ENCODE measurements at places on chromosomes 13 and 19.

GRCh38 chr13:74135326-74136083, 1.3 kb upstream of the KLF12 start:
- H3K27ac ChIP-seq = peak overlapping the region; percentile 99
- peak; percentile 5 for DNase-seq
- H3K4me3 ChIP-seq = peak overlapping the region; percentile 84
- H3K36me3 ChIP-seq = no peaks in the 10 kb centered on the region
- peaks cover 11% of the 10 kb centered on the region for H3K4me1 ChIP-seq
- H3K27me3 ChIP-seq = no peaks in the 10 kb centered on the region

DNA sequence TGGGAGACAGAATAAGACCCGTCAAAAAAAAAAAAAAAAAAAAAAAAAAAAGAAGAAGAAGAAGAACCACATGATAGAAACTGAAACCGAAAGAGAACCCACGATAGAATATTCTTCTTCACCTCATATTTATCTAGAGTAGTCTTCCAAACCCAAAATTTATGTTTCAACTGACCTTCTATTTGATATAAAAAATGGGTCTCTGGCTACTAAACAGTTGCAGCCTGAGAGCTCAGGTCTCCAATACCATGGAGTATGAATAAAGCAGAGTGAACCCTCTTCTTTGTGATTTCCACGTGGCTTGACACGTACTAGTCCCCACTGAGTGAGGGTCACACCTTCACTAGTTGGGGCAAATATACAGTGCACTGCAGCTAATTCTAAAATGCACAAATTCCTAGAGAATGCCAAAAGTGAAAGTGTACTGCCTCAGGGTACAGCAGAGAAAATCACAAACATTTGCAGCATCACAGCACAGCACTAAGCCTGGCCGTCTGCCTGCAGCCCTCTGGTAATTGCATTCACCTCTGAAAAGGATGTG, 30.8 kb upstream of the RFC3 start:
- H3K27me3 ChIP-seq = no peaks in the 10 kb centered on the region
- H3K36me3 ChIP-seq = no peaks in the 10 kb centered on the region
- DNase-seq = no peak
- H3K4me3 ChIP-seq = peak overlapping the region; percentile 64
- no peak overlapping the region for H3K27ac ChIP-seq

DNA sequence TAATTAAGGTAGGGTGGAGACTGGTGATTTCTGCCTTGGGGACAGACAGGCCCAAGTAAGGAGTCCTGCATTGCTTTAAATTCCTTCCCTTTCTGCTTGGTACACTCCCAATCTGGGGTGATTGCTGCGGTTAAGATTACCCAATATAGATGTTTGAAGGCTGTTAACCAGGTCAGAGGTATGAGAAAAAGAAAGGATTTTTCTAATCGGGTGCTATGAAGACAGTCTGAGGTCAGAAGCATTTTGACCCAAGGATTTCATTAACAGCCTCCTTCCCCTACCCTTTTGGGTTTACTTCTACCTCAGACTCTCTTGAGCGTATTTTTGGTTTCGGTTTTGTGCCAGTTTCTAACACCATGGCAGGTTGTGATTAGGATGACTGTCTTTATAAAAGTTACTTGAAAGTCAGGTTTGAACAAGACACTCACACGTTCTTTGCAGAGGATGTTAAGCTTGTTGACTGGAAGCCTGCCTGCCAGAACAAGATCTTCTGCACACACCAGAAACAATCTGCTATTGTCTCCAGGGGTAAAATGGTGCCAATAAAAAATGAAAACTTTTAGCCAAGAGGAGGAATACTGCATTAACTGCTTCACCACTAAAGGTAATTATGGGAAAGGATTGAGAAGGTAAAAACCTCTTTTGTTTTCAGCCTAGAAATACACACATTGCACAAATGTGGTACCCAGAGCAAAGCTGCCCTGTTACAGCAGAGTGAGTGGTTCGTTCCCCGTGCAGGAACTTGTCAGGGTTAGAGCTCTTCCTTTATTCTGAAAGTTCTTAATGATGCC, 108.8 kb downstream of the NDFIP2 start:
- H3K36me3 ChIP-seq = no peaks in the 10 kb centered on the region
- no peak overlapping the region for H3K27ac ChIP-seq
- H3K4me3 ChIP-seq = no peak overlapping the region
- H3K4me1 ChIP-seq = no peaks in the 10 kb centered on the region

GRCh38 chr13:73059460-73060250, 850 bp downstream of the KLF5 start:
- no peaks in the 10 kb centered on the region for H3K36me3 ChIP-seq
- peak overlapping the region; percentile 79 for H3K4me3 ChIP-seq
- H3K27me3 ChIP-seq = no peaks in the 10 kb centered on the region
- H3K27ac ChIP-seq = peak overlapping the region; percentile 18

DNA sequence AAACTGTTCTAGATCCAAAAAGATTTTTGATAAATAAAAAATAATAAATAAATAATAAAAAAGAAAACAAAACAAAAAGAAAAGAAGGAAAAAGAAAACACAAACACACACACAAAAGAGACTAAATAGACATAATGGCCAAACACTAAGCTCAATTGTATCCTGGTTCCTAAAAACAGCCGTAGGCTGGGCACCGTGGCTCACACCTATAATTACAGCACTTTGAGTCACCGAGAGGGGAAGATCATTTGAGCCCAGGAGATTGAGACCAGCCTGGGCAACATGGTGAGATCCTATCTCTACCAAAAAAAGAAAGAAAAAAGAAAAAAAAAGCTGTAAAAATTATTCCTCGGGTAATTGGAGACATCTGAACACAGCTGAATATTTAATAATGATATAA, 8.9 kb downstream of the ETHE1 start:
- H3K36me3 ChIP-seq = peaks cover 5% of the 10 kb centered on the region
- H3K4me3 ChIP-seq = no peak overlapping the region
- no peak overlapping the region for H3K27ac ChIP-seq
- H3K27me3 ChIP-seq = no peaks in the 10 kb centered on the region
- no peak for DNase-seq
- no peaks in the 10 kb centered on the region for H3K4me1 ChIP-seq

GRCh38 chr13:109196948-109197347, 567.5 kb downstream of the MYO16 start:
- H3K27me3 ChIP-seq = no peaks in the 10 kb centered on the region
- H3K36me3 ChIP-seq = no peaks in the 10 kb centered on the region
- peaks cover 4% of the 10 kb centered on the region for H3K4me1 ChIP-seq
- no peak for DNase-seq
- no peak overlapping the region for H3K27ac ChIP-seq

DNA sequence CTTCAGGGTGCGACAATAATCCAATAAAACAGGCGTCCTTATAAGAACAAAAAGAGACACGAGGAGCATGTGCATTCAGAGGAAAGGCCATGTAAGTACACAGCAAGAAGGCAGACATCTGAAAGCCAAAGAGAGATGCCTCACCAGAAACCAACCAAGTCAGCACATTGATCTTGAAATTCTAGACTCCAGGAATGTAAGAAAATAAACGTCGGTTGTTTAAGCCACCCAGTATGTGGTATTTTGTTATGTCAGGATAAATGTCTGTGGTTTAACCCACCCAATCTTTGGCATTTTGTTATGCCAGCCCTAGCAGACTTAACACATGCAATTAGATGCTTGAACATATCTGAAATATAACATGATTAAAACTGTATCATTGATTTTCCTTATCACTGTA, 452.0 kb downstream of the SLITRK6 start:
- H3K27ac ChIP-seq = no peak overlapping the region
- H3K4me3 ChIP-seq = no peak overlapping the region

DNA sequence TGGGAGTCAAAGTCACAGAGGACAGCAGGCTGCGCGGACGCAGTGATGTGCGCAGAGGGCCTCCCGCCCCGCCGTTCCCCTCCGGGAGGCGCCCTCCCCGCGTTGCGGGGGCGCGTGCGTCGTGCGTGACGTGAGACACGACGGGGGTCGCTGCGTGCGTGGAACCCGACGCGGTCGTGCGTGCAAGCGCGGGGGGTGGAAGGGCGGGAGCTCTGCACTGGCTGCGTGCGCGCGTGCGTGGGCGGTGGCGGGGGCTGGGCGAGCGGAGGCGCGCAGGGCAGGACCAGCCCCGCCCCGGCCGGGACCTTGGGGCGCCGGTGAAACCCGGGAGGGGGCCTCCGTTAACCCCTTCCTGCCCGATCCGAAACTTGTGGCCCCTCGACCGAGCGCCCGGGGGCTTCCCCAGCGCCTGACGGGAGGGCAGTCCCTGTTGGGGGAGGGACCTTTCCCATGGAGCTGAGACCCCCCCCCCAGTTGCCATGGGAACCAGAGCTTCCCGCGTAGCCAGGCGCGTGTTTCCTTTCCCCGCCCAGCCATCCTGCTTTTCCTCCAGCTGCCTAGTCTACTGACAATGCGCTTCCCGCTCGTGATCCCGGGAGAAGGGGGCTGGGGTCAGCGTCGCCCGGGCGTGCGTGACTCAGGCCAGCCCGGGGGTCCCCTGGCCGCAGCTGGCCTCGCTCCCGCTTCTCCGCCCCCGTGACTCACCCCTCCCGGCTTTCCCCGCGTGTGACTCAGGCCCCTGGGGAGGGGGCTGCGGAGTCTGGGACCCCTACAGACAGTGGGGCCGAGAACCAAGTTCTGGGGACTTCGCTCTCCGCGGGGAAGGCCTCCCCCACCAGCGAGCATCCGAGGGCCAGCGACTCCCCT, 7.3 kb upstream of the HOOK2 start:
- DNase-seq = no peak
- no peaks in the 10 kb centered on the region for H3K36me3 ChIP-seq
- peaks cover 81% of the 10 kb centered on the region for H3K4me1 ChIP-seq
- peak overlapping the region; percentile 76 for H3K4me3 ChIP-seq
- no peaks in the 10 kb centered on the region for H3K27me3 ChIP-seq
- peak overlapping the region; percentile 100 for H3K27ac ChIP-seq
